COR-L47 (cell line): ENCODE measurements at places on chromosomes 7 and 10.

DNA sequence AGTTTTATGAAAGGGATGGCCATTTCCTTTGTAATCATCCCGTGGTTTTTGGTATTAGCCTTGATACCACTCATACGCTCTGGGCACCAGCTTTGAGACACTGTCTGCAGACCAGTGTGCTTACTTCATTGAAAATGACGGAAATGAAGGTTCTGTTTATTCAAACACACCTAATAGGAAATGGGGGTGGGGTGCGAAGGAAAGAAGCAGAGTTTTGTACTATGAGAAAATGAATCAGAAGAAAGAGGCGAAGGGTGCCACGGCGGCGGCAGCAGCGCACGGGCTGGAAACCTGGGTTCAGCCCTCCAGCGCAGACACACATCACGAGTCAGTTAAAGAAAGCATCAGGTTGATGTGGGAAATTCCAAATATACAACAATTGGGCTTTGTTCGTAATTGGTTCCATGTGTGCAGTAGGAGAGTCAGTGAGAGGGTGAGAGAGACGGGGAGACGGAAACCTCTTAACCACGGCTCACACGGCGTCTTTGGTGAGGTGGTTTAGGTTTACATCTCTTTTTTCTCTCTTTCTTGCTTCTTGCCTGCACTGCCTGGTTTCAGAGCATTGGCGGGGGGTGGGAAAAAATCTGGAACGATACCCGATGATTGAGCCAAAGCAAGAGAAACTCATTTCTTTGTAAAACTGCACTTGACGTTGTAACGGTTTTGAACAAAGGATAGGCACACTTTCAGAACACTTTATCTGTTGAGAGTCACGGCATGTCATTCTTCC lies 321.2 kb downstream of the FRMD4A start:
- no peak for DNase-seq

GRCh38 chr7:96899108-96899507 lies 106.2 kb upstream of the DLX6 start:
- no peak for DNase-seq

DNA sequence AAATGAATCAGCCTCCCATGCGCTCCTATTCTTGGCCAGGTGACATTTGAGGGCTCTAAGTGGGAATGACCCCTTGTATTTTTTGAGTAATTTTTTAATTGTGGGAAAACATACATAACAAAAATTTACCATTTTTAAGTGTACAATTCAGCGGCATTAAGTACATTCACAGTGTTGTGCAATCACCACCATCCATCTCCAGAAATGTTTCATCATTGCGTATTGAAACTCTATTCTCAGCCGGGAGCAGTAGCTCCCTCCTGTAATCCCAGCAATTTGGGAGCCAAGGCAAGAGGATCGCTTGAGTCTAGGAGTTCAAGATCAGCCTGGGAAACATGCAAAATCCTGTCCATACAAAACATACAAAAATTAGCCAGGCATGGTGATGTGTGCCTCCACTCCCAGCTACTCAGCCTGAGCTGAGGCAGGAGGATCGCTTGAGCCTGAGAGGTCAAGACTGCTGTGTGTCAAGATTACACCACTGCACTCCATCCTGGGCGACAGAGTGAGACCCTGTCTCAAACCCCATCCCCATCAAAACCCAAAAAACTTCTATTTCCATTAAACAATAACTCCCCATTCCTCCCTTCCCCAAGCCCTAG lies 2.5 kb downstream of the ANTXRL start:
- no peak for DNase-seq

- no peak for DNase-seq
These were observed 36.0 kb downstream of the C10orf143 start for GRCh38 chr10:130074639-130075038.

- DNase-seq = peak; percentile 78
These were observed at the start of gene CCNJ for GRCh38 chr10:96043033-96043892. TSS of gene CCNJ (plus strand) at chr10:96043583. CDS start at chr10:96044394, 811 bp downstream.

DNA sequence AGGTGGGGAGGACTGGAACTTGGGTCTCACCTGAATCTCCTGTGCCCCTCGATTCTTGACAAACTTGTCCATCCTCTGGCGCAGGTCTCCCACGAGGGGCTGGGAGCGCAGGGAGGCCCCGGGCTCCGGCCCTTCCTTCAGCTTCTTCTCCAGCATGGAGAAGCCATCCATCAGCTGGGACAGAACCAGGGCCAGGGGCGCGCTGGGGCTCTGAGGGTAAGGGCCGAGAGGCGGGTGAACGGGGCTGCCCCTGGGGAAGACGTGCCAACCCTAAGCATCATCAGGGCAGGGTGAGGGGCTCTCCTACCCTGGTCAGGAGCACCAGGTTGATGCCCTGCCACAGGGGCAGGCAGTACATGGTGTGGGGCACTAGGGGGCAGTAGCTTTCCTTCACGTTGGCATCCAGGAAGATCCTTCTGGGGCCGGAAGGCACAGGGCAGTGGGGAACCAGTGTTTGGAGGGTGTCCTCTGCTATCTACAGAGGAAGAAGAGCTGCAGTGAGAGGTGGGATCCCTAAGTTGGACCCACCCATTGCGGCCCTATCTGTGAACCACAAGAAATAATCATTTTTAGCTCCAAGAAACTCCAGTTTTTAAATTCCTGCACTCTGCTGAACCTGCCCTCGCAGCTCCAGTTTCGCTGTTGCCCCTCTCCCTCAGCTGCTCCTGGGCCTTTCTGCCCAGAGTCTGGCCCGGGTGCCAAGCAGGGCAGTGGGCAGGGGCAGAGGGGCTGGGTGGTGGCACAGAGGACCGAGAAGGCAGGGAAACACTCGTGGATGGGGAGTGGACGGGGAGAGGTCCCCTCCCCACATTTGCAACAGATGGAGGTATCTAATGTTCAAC lies 10.8 kb upstream of the PYROXD2 start:
- no peak for DNase-seq

- no peak for DNase-seq
These were observed 177.4 kb downstream of the NRP1 start for GRCh38 chr10:33157103-33157502.

GRCh38 chr10:77146712-77147336 lies 490.8 kb downstream of the KCNMA1 start:
- no peak for DNase-seq

DNA sequence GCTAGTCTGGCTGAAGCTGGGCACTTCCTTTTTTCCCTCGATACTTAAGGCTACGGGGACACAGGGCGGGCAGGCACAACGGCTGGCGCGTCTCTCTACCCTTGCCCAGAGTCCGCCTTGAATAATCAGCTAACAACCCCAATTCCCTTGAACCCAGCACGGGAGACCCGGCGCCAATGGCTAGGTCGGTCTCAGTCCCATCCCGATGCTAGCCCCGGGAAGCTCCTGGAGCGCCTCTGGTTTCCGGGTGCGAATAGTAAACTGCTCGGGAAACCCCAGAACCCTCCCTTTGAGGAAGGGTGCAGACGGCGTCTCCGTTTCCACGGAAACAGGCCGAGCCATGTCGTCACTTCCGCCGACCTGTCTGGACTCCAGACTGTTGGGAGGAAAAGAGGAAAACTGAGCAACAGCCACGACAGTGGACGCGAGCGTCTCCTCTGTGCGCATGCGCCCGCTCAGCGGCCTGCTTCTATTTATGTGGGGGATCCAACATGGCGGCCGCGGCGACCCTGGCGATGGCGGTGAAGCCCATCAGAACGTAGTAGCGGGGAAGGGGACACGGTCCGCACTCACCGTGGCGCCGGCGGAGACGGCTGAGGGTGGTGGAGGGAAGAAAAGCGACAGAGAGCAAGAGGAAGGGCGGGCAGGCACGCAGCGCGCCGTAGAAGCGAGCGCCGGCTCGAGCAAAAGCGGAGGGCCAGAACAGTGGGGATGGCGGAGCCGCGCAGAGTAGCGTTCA lies at the start of gene UBN2:
TSS of gene UBN2 (plus strand) at position 464 of the 739 bp plus-strand sequence. CDS start at position 712, 248 bp downstream.
- DNase-seq = peak; percentile 93

- no peak for DNase-seq
These were observed 131.0 kb upstream of the C1GALT1 start for GRCh38 chr7:7051206-7051877.

GRCh38 chr7:55100544-55101327 lies 81.9 kb downstream of the EGFR start:
- DNase-seq = peak; percentile 25

DNA sequence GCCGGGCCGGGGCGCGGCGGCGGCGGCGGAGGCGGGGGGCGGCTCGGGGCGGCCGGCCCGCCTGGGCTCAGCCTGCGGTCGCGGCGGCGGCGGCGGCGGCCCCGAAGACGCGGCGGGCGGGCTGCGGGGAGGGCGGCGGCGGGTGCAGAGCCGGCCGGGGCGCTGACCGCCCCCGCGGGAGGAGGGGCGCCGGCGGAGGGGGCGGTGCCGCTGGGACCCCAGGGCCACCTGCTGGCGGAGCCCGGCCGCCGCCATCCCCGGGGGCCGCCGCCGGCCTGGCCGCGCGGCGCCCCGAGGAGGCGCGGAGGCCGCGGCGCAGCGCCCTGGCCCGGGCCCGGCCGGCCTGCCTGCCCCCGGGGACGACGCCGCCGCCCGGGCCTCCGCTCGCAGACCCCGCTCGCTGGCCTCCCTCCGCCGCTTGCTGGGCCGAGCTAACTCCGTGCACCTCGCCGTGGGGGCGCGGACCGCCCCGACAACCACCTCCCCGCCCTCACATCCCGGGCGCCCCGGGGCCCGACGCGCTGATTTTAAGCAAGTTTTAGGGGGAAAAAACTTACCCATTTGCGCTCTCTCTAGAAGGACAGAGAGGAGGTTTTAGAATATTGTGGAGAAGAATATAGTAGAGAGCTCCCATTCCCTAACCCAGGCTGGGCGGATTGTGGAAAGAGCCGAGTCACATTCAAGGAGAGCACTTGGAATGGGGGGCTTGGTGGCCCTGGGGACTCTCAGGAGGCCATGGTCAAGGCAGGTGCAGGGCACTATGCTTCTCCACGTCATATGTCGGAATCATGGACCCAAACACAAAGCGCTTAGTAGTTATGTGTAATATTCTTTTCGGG lies at the start of gene BEND7:
TSS of gene BEND7 (minus strand) at position 140 of the 839 bp plus-strand sequence. CDS start 481 bp downstream, outside the sequence.
- DNase-seq = no peak

DNA sequence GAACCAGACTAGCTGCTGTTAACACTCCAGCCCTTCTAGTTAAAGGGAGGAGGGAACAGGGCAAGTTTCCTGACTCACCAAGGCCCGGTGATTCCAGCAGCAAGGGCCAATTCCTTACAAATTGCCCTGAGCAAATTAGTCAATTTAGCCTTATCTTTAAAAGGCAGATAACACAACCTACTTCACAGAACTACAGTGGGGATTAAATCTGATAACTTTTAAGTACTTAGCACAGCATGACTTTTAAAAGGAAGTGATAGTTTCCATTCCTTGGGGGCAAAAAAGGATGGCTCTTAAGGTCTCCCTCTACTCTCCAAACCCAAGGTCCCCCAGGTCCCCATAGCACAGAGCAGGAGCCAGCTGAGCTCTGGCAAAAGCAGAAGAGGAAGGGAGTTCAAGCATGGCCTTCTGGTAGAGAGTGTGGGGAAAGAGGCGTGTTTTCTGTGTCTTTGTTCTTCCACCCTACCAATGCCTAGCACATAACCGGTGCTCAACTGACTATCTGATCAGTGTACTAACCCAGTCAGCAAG lies 4.0 kb downstream of the CDCA7L start:
- no peak for DNase-seq

DNA sequence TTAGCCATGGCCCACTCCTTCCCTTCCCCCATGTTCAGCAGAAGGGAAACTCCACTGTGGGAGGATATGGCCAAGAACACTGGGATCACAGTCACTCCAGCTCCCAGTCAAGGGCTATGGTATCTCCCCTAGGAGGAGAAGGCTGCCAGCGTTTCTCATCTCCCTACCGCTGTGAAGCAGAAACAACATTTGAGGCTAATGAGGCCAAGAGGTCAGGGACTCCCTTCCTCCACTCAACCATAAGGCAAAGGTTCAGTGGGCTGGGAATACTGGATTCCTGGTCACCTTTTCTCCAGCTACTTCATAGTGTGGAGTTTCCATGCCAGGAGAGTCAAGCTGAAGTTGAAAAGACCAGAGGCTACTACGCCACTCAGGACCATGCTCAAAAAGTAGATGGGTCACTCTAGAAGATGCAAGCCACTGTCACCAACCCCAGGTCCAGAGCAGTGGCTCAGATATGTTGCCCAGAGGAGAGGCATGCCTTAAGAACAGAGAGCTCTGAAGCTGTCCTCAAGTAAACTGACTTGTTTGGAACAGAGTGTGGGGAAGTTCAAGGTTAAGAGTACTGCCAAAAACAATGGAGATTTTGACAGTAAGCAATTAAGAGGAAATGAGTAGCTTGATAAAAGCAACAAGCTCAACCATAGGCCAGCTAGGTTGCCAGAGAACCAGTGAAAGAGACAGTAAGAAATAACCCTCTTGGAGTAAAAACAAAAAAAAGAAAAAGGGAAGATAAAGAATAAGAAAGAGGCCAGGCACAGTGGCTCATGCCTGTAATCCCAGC lies 3.8 kb upstream of the TMEM140 start:
- no peak for DNase-seq

- DNase-seq = no peak
These were observed 4.7 kb downstream of the MTERF1 start for GRCh38 chr7:91875851-91876250.

DNA sequence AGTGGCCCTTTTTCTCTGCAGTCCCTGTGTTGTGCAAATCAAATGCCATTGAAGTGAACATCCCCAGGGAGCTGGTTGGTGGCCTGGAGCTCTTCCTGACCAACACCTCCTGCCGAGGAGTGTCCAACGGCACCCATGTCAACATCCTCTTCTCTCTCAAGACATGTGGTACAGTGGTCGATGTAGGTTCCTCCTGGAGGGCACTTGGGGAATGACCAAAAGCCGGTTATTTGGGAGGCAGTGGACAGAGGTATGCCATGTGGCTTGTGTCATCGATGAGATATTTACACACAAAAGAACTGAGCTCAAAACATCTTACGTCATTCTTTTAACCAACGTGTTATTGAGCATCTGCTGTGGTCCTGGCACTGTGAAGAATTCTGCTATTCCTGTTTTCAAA lies 19.7 kb downstream of the OIT3 start:
- no peak for DNase-seq

DNA sequence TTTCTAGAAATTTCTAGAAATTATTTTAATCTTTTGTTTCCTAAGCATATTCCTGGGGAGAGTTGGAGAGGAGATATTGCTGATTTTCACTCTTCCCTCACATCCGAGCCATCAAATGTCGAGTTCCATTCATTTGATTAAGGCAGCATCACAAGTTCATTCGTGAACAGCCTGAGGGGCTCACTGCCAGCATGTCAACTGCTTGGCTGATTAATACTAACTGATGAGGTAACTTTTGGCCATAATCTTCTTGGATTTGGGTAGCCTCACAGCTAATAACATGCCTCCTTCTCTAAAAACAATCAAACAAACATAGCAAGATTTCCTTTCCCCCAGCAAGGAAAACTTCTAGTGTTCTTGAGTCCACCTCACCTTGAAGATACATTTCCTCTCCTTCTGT lies 87.1 kb upstream of the AFAP1L2 start:
- DNase-seq = no peak

DNA sequence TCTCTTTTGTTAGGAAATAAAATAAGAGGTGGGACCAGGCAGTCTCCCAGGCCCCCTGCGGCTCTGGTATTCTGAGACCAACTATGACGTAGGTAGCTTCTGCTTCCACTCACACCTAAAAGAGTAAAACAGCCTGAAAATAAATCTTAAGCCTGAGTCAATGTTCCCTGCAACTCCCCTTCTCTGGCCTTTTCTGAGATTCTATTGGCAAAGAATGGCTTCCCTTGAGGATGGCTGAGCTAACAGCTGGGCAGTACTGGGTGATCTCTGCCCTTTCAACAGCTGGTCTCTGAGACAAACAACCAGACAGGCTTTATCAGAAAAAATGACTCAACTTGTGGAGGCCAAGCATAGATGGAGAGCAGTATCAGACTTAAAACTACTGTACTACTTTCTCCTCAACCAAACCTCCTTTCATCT lies 58.7 kb downstream of the CREB3L2 start:
- DNase-seq = no peak

GRCh38 chr7:142334806-142335205 lies 76.9 kb upstream of the PRSS58 start:
- DNase-seq = no peak

- DNase-seq = no peak
These were observed 817.5 kb downstream of the NRG3 start for GRCh38 chr10:82692458-82692857.
